ENCODE measurements at places on chromosomes 13 and 19.

GRCh38 chr19:51025809-51026553 is 435 bp downstream of the KLK11 start:
- no peak for DNase-seq

- DNase-seq, result no peak
These were observed 4.6 kb upstream of the EPN1 start for GRCh38 chr19:55670280-55671053.

DNA sequence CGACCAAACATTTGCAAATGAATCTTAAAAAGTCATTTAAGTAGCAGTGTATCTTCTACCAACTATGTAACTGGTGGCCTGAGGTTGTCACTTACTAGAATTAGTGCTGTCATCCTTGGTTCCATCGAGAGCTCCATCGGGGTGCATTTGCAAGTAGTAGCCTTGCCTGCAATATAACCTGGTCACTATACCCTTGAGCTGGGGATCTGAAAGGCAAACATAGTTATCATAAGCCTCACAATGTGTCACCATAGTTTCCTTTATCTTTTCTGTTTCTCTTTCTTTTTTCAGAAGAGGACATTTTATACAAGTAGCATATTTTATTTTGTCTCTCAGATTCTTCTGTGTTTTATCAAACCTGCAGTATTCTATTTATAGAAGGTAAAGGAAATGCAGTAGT is 422.6 kb downstream of the ITGBL1 start:
- no peak for DNase-seq

DNA sequence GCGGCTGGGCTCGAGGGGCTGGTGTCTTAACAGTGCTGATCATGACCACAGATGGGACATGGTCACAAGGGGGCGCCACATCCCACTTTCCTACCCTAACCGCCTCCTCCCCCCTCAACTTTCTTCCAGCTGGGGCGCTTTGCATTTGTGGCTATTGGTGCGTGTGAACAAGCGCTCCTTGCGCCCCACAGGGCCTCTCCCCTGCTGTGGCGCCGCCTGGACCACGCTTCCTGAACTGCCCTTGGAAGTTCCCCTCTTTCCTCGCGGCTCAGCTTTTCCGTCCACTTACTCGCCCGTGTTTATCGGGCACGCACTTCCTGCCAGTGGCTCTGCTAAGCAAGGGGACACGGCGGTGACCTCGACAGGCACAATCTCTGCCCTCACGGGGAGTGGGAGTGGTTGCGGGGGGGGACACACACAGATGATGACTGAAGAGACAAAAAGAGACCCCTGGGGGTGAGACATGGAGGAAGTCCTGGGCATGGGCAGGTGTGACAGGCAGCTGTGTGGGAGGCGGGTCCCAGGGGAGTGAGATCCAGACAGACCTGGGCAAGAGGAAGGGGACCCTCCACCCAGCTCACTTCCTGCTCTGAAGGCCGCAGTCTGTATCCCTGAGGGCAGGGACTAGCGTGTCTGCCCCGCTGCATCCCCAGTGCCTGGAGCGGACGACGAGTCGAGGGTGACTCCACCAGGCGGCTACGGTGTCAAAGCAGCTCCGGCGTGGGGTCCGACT is 40.3 kb downstream of the ZNF787 start:
- DNase-seq, result peak; percentile 76

GRCh38 chr19:7605490-7606222 is 10.0 kb downstream of the CAMSAP3 start:
- DNase-seq, result peak; percentile 32

- peak; percentile 1 for DNase-seq
These were observed at the start of gene PABPC3 for GRCh38 chr13:25095851-25096453. PABPC3 (plus strand) TSS chr13:25096136; CDS start chr13:25096199, 63 bp downstream.

GRCh38 chr19:1678073-1678472 is 25.7 kb upstream of the TCF3 start:
- no peak for DNase-seq

DNA sequence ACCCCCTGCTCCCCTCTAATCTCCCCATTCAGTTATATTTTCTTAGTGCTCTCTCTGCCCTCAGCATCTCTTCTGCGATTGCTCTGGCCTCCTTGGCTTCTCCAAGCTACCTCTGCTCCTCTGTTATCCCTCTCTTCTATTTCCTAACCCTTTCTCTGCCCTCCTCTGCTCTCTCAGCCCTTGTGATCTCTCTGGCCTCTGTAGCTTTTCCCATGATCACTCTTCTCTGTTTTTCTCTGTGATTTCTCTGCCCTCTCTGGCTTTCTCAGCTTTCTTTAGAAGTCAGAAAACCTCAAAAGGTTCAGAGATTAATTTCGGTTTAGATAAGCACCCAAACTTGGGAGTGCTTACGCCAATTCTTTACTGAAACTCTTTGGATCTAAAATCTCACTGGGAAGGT is 795.0 kb downstream of the DIAPH3 start:
- DNase-seq, result no peak

DNA sequence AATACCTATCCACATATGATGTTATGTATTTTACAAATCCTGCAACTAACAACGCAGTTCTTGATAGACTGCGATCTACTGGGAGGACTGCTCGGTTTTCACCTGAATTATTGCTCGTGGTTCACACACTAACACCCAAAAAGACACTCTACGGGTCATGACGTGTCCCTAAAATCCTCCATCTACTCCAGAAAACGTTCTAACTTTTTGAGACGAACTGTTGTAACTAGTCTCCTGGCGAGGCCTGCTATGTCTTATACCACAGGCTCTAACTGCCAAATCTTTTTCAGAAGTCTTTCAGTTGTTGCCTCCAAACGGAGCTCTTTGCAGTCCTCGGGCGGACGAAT is 108.2 kb downstream of the KCNRG start:
- no peak for DNase-seq

- DNase-seq, result no peak
These were observed 390.4 kb downstream of the KLF5 start for GRCh38 chr13:73449252-73449651.

DNA sequence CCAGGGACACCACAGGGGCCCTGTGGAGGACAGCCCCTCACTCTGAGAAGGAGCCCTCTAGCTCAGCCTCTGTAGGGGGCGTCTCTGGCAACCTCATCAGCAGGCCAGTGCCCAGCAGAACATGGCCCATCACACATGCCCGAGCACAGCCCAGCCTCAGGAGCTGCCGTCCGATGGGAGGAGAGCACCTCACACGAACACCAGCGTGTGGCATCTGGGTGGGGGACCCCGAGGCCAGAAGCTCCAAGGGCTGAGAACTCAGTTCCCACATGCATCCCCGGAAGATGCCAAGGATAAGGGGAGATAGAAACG is 11.3 kb downstream of the SH3GL1 start:
- no peak for DNase-seq

GRCh38 chr13:91355099-91355825 is 7.8 kb downstream of the MIR17HG start:
- DNase-seq, result no peak

DNA sequence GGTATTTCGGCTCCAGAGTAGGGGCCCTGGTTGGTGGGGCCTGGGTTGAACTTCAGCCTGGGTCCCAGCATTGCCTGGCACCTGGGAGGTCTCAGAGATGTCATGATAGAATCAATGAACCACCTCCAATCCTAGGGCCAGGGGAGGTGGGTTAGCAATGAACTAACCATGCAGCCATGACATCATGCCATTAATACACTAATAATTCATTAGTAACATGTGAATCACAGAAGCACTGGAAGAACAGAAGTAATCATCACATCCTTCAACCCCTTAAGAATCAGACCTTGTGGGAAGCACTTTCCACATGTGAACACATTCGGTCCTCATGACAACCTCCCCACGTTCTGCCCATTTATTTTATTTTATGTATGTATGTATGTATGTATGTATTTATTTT is 6.9 kb downstream of the NOSIP start:
- no peak for DNase-seq

GRCh38 chr19:39014037-39014436 is 18.3 kb downstream of the FBXO27 start:
- no peak for DNase-seq

- DNase-seq, result no peak
These were observed 114.8 kb downstream of the KATNAL1 start for GRCh38 chr13:30192320-30193093.

DNA sequence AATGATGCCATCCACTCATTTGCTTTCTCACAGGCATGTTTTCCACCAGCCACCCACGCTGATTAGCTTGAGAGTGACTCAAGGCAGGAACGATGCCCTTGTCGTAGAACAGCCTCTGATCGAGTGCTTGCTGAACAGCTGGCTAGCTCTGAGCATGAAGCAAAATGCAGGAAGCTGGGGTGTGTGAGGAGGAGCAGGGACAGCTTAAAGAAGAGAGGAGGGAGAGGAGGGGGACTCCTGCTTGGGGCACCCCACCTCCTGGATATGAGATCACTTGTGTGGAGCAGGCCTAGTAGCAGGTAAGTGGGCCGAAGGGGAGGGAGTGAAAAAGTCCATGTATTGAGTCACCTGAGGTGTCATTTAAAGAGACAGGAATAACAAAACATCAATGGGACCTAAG is 48.8 kb downstream of the IRS2 start:
- peak; percentile 3 for DNase-seq

- peak; percentile 92 for DNase-seq
These were observed 9.3 kb downstream of the HOOK2 start for GRCh38 chr19:12766051-12766521.

- no peak for DNase-seq
These were observed 645.3 kb downstream of the TBC1D4 start for GRCh38 chr13:74836628-74837027.

DNA sequence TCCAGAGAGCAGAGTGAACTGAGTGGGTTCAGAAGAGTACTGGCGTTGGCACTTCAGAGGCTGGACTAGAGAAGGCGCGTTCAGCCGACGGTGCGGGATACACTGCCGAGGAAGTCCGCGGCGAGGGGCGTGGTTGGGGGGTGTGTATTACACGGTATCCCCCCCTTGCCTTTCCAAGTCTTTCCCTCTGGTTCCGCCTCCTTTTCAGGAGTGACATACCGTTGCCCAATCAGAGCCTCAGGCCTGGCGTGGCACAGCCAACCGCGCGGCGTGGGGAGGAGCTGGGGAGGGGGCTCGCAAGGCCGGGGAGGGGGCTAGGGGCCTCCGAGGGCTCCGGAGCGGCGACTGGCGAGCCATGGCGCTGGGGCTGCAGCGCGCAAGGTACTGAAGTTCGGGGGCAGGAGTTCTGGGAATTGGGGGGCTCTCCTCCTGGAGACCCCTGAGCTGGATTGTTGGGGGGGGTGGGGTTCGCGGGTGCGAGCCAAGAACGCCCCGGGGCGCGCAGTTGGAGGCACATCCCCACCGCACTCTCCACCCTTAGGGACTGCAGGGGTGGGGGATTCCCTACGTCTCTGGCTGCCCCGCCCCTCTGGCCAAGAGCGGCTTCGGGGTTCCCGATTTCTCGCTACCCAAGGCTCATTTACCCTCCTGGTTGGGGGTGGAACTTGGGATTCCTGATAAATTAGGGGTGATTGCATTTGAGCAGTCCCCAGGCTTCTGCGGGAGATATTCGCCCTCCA is at the start of gene HIF3A:
HIF3A (plus strand) TSS at position 321 of the 740 bp plus-strand sequence; CDS start at position 356, 35 bp downstream.
- no peak for DNase-seq

DNA sequence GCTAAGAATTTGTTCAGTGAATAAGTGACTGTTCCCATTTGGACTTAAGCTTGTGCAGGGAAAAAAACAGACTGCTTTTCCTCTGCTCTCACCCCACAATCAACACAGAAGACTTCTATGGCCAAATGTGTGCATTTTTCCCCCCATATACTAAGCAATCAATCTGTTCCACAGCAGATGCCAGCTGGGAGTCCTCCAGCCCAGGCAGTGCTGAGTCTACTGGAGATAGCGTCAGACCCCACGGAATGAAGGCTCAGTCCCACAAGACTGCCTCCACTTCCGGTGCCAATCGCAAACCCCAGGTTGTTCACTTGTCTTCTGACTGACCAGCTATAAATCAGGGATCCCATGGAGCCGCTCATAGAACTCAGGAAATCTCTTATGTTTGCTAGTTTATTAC is 69.5 kb upstream of the ANKRD10 start:
- DNase-seq, result no peak

GRCh38 chr13:26541041-26541440 is 16.4 kb upstream of the WASF3 start:
- no peak for DNase-seq

DNA sequence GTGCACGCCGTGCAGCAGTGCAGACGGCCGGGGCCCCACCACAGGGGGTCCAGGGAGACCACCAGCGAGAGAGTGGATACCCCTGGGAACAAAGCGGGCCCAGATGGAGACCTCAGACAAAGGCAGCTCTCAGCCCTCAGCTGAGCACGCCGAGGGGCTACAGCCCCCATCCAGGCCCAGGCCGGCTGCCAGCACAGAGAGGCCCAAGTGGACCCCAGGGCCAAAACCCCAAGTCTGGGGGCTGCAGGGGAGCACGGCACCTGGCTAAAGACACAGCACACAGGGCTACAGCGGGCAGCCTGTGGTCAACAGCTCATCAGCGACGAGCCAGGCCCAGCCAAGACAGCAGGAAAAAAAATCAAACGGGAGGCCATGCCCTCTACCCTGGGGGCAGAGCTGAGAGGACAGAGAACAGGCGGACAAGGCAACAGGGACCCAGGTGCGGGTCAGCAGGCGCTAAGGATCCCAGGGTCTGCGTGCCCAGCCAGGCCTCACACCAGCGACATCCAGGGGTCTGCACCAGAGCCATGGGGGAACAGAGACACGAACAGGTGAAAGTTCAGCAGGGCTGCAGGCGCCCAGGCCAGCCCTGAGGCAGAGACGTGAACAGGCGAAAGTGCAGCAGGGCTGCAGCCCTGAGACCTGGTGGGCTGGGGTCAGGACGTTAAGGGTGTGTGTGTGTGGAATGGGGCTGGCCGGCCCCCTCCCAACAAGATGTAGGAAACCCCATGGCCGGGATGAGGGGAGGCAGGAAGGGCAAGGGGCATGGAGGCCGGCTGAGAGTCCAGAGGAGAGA is 34.3 kb downstream of the RASA3 start:
- no peak for DNase-seq

DNA sequence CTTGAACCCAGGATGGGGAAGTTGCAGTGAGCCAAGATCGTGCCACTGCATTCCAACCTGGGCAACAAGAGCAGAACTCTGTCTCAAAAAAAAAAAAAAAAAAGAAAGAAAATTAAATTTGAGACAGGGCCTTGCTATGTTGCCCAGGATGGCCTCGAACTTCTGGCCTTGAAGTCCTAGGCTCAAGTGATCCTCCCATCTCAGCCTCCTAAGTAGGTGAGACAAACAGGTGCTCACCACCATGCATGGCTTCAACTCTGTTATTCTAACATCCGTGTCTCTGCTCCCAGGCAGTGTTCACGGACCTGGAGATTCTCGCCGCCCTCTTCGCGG is 40.3 kb downstream of the PDE4A start:
- no peak for DNase-seq

- no peak for DNase-seq
These were observed 1.0 kb upstream of the ICAM5 start for GRCh38 chr19:10288662-10289166.

Data from stimulated activated CD4-positive, alpha-beta T cell treated with anti-CD3 and anti-CD28 coated beads, Interleukin-2, amount 100 ng/mL, for 48 hours (primary cell).